Immature natural killer cell (primary cell): ENCODE measurements at places on chromosomes 5 and 9.
A peak's percentile ranks its signal among the peaks of the same experiment; 100 is the strongest.

DNA sequence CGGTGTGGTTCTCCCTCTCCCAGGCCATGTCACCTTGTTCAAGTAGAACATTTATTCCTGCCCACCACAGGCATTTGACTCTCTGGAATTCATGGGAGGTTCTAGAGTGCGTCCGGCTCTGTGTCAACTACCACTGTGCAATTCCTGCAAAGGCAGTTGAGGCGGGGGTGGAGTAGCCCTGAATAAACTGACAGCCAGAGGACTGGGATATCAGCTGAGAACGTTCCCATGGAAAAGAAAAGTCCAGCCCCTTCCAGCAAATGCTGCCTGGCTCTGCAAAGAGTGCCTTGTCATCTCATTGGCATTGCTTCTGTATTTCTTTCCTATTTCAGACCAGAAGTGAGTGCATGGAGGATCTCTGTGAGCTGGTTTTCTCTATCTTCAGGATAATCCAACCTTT is 18.9 kb upstream of the MEGF9 start:
- DNase-seq: no peak

GRCh38 chr5:139651853-139652787 is 4.0 kb downstream of the CXXC5 start:
- peak; percentile 77 for DNase-seq

DNA sequence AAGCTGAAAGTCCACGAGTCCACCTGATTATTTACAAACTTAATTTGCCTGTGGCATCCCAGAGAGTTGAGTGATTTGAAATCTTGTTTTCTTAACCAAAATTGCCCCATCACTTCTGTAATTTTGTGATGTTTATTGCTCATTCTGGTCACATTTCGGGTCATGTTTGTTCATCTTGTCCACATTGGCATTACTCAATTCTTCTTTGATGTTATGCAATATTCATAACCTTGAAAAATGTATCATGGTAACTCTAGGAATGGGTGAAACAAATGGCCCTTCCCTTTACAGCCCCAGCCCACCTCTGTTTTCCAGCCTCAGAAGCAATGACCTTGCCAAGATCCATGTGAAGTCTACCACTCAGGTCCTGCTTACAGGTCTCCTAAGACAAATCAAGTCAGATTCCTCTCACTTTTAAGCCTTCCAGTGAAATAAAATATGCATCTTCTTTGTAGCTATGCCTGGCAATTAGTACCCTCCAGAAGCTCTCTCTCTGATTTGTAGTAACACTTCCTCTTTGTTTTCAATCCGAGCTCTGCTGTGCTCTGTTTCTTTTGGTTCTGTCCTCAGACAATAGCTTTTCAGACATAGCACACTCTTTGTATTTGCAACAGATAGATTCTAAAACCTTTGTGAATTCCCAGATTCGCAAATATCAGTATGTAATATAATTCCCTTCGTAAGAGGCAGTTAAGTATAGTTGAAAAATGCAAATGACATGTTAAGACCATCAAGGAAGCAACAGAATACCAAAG is 330.3 kb upstream of the IRX1 start:
- DNase-seq: no peak

GRCh38 chr5:137733006-137733405 is 2.9 kb downstream of the KLHL3 start:
- DNase-seq: no peak

GRCh38 chr9:14561929-14562405 is 131.3 kb downstream of the ZDHHC21 start:
- DNase-seq: no peak

DNA sequence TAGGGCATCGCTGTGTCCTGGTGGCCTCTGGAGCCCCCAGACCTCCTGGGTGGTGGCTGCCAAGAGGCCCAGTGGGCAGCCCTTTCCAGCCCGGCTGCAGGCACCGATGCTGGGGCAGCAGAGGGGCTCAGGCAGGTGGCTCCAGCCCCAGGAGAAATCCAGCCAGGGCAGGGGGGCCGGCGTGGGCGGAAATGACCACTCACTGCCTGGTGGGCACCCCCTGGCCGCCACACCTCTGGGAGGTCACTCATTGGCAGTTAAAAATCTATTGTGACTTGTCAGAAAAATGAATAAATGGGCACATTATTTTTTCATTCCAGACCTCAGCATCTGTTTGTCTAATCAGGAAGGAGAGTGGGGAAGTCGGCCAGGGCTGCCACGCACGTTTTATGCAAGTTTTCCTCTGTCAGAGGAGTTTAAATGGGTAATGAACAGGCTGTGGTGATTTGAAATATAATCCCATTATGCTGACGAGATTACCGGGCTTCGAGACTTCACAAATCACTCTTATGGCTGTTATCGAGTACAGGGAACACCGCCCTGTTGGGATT is 171.9 kb downstream of the GAPVD1 start:
- no peak for DNase-seq

- DNase-seq: no peak
Measured at GRCh38 chr9:7125231-7125630, 367.5 kb downstream of the KDM4C start.

DNA sequence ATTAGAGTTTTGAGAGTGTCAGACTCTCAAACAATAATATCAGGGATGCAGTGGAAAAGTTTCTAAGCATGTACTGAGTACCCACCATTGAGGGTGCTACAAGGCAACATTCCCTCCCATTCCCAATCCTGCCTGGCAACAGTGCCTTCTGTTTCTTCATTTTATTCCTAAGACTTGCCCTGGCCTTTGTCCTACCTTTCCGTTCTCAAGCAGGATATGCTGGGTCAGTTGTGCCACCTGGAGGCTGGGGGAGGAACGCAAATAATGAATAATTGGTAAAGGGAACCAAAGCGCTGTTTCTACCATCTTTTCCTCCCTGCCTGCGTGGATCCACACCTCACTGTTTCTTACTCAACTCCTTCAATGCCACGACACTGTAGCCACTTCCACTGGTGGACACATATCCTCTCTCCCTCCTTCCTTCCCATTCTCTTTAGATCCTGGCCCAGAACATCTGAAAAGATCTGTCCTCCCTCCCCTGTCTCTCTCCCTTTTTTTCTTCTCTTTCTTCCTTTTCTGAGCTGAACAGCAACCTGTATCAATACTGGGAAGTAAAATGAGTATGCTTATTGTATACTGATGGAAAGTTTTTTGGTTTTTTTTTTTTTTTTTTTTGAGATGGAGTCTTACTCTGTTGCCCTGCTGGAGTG is 149.5 kb downstream of the C9orf152 start:
- DNase-seq: no peak

- no peak for DNase-seq
Measured at GRCh38 chr5:96835791-96836191, 28.0 kb upstream of the ERAP1 start.

DNA sequence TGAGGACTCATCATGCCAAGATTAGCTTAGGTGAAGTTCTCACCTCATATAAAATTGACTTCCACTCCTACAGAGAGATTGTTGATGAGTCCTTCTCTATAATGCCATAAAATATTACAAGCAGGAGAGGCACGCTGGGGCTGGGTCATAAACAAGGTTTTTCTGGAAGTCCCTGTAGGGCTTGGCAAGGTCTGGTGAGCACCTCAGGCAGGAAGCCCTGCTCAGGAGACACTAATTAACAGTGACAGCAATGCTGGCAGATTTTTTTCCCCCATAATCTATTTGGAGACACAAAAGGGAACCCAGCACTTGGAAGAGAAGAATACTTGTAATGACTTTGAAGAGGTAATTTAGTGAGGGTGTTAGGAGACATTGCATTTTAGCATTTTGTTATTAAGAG is 118.7 kb downstream of the DIRAS2 start:
- no peak for DNase-seq

DNA sequence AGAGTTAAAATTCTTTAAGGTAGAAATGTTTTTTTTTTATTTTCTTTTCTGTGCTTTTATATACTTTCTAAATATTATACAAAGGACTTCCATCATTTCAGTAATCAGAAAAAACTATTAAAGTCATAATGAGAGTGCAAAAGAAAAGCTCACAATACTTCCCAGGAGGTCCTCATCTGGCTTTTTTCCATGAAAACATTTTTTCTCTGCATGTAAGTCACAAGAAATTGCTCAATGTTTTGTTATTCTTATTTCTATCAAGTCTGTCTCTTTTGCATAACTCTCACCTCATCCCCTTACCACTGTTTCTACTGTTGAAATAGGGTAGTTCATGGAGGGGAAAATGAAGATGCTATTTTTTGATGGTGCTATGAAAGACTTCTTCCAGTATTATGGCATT is 375.0 kb downstream of the TMEM232 start:
- no peak for DNase-seq
